ENCODE measurements at places on chromosomes 2 and 18.

DNA sequence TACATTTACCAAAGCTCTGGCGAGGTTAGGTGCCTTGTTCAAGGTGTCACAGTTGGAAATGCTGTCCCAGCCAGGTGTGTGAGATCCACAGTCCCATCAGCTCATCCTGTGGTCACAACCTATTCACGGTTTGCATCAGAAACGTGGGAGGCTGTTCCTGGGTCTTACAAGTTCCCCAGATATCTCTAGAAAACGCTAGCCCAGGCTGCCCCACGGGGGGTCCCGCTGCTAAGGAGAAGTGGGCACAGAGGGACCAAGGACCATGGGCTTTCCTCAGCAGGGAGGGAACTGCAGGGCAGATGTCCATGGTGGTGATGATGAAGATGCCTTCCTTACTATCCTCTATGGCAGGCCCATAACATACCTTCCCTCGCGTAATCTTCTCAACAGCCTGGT, 649 bp downstream of the FECH start:
- no peak for DNase-seq

DNA sequence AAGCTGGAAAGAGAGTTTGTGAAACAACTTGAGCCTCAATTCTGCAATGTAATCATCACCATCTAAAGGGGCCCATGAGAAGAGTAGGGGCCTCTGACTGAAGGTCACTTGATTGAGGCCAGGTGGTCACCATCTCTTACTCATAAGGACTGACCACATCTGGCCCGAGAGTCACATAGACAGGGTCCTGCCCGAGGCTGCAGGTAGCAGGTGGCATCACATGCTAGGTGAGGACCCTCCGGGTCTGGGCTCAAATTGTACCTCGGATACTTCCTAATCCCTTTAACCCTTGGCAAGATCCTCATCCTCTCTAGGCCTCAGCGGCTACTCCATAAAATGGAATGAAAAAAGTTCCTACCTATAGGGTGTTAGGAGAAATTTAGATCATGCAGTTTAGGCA, 16.7 kb downstream of the FHL2 start:
- no peak for DNase-seq

GRCh38 chr2:41199334-41199733, 747.4 kb upstream of the SLC8A1 start:
- no peak for DNase-seq

DNA sequence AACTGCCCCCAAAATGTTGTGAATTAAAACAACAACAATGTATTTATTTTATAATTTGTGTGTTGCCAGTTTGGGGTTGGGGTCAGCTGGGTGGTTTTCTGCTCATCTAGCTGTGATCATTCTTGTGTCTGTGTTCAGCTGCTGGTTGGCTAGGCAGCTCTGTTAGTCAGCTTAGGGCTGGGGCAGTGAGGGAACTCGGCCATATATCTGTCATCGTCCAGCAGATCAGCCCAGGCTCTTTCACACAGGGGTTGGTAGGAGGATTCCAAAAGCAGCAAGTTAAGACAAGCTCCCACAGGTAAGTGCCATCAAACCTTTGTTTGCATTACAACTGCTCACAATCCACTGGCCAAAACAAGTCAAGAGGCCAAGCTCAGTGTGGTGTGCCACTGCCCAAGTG, 121.5 kb downstream of the LPIN1 start:
- DNase-seq, result no peak

GRCh38 chr18:35289727-35290093, 319 bp downstream of the ZSCAN30 start:
- no peak for DNase-seq

DNA sequence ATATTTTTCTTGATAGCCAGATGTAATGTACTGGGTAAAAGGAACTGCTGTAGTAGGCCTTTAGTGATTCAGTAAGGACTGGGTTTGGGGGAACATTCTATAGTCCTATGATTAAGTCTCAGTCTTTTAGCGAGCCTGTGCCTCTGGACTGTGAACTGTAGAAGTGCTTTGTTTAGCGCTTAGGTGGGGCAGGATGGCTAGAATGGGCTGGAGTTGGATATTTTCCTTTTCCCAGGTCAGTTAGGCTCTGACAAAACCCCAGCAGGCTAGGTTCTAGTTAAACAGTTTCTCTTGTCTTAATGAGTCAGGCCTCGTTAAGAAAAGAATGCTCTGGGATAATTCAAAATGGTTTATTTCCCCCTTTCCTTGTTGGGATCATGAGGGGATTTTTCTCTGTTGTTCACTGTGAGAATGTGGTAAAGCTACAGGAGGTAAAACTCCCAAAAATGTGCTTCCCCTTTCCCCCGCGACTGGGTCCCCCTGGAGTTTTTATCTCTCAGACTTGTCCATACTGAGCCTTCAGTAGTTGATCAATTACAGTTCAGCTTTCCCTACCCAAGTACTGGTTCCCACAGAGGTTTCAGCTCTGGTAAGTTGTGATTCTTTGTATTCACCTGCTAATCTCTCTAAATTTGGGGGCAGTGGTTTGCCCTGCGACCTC, 31.5 kb downstream of the EHBP1 start:
- DNase-seq, result no peak

GRCh38 chr2:9294764-9295163, 88.2 kb downstream of the ASAP2 start:
- no peak for DNase-seq

- DNase-seq, result no peak
Observed at GRCh38 chr18:26869640-26870039, 4.1 kb upstream of the AQP4 start.

GRCh38 chr18:56888978-56889377, 237.8 kb downstream of the WDR7 start:
- DNase-seq, result no peak

- no peak for DNase-seq
Observed at GRCh38 chr18:58838165-58838860, 26.4 kb upstream of the ZNF532 start.

GRCh38 chr2:201114846-201115245, 1.1 kb upstream of the CFLAR start:
- DNase-seq, result no peak

DNA sequence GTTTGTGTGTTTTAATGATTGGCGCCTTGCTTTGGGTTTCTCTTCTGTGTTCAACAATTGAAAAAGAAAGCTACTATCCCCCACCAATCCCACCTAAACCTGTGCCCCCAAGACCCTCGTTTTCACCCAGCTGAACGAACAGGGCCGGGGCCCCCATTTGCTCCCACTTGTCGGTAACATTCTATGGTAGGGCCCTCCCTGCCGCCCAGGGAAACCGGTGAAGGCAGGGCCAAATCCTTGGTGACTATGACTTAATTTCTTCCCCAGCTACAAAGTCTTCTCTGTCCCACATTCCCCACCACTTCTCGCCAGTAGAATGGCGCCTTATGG, 598 bp upstream of the SNRNP200 start:
- DNase-seq, result no peak

GRCh38 chr2:197028633-197029032, 102.1 kb upstream of the PGAP1 start:
- DNase-seq, result no peak

GRCh38 chr18:78448106-78448505, 531.5 kb upstream of the SALL3 start:
- DNase-seq, result no peak

DNA sequence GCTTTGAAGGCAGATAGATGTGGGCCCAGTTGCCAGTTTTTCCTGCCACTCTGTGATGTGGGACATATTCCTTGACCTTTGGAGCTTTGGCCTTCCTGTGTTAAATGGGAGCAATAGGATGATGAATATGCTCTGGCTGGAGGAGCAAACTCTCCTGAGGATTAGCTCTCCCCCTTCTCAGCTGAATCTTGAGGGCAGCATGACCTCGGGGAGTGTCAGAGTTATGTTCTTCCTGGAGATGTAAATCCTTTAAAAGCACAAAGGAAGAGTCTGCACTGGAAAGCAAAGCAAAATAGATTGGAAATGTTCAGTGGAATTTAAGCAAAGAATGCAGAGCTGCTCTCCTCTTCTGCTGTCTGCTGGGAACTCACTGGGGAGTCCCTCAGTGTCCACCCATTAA, 160.1 kb downstream of the ALK start:
- DNase-seq, result no peak

DNA sequence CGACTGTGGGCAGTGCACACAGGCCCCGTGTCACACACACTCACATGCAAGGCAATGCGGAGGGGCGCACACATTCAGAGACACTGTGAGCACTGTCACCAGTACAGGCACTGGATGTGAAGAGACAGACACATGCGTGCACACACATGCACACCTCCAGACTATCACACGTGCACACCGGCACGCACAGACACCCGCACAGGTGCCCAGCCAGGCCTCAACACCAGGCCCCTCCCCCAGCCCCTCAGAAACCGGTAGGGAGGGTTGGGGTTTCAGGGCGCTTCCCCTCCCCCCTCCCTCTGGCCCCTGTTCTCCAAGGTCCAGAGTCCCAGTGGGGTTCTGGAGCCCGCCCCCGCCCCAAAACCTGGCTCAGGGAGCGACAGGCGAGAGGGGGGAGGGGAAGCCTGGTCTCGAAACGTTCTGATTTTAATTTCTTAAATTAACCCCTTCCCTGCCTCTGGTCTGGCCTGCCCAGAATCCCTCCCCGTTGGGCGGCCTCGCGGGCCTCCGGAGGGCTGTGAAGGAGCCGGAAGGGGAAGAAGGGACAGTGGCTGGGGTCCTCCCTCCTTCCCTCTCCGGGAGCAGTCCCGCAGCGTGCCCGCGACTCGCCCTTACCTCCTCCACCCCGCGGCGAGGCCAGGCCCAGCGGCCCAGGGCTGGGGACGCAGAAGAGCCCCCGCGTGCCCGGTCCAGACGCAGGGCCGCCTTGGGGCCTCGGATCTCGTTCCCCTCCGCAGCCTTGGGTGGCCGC, 558 bp downstream of the FBXO41 start:
- no peak for DNase-seq

DNA sequence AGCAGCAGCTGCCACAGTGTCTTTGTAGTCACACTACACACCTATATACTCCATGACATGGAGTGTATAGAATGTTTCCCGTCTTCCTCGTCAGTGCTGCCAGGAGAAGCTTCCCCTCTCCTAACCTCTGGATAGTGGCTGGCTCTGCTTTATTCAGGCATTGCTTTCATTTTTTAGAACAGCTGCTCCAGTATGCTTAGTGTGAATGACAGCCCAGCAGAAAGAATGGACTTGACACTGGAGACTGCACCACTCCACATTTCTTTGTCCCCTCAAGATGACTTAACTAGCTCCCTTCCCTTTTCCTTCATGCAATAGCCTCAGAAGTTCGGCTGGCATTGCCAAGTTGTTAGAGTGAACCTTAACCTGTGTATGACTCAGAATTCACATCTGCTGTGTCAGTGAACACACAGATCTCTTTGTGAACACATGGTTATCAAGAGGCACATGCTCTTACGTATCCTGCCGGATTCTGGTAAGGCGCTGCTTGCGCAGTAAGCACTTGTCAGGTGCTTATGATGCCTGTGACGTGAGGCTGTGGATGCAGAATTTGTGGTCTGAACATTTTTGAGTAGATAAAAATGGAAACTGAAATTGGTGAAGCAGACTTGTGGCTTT, 73.9 kb downstream of the NEDD4L start:
- no peak for DNase-seq

- no peak for DNase-seq
Observed at GRCh38 chr2:118078734-118079133, 9.5 kb upstream of the INSIG2 start.
